Activated T-helper 1 cell treated with anti-CD3 and anti-CD28 coated beads, Interleukin-2, amount 50 U/mL, for 16 hours (primary cell): ENCODE measurements at places on chromosomes 3 and 15.

DNA sequence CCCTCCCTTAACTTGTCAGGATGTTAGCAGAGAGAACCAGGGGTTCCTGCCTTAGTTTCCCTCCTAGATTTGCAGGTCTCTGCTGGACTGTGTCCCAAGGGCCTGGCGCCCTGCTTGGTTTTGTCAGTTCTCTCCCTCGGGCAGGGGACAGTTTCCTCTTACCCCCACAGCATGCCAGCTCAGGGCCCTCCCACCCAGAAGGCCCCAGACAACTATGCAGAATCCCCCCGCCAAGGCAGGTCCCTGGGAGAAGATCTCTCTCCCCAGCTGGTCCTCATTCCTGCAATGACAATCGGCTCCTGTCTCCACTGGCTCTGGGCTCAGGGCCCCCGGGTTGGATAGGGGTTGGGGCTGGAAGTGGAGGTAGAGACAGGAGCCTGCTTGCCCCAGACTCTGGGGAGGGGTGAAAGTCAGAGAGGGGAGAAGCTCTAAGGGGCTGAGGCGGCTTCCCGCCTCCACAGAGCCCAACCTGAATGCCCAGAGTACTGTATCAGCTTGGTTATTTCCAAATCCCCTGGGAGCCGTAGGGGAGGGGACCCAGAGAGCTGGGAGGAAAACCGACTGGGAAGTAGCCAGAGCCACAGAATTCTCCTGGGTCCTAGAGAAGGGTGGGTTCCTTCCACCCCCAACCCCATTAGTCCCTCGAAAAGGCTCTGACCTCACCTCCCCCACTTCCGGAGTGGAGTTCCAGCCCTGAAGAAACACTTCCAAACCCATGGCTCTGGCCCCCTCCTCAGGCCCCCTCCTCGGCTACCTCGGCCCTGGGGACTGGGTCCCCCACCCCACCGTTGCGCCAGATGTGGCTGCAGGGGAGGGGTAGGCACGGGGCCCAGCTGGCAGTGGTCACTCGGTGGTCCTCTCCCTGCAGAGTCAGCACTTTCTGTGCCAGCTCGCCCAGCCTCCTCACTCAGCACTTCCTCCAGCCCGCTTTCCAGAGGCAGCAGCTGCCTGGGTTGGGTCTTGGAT, 3.8 kb upstream of the LOXL1 start:
- DNase-seq: no peak

DNA sequence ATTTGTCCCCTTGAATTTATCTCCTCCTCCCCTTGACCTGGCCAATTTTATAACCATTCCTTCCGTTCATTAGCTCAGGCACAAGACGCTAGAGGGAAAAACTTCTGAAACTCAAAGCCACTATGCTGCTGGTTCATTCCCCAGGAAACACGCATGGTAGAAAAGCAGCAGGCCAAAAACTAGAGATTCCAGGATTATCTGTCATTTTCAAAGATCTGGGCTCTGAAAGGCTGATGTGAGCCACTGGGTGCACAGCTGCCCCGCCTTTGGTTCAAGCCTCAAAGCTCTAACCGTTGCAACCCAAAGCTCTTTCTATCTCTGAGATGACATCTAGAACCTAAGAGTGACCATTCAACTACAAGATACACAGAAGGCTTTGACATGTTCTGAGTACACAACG, 6.1 kb downstream of the ANP32A start:
- no peak for DNase-seq

DNA sequence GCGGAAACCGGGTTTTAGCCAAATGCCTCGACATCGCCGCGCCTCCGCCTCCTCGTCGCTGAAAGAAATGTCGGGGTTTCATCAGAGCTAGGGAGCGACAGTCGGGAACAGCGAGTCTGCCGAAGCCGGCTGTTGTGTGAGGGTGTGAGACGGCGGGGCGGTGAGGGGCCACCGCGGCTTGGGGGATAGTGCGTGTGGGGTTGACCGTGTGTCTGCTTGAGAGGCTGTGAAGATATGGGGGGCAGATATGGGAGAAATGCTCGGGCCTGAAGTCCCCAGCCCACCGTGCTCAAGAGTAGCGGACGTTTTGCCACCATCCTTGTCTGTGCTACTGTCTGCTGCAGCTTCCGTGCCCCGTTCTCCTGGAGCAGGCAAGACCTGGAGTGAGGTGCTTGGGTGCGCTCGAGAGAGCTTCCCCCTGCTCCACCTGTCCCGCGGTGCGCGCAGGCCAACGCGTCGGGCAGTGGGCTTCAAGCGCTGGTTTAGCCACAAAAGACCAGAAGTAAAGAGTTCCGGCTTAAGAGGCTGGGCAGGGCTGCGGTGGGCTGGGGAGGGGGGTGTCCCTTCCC, 716 bp upstream of the ISLR2 start:
- DNase-seq: no peak

DNA sequence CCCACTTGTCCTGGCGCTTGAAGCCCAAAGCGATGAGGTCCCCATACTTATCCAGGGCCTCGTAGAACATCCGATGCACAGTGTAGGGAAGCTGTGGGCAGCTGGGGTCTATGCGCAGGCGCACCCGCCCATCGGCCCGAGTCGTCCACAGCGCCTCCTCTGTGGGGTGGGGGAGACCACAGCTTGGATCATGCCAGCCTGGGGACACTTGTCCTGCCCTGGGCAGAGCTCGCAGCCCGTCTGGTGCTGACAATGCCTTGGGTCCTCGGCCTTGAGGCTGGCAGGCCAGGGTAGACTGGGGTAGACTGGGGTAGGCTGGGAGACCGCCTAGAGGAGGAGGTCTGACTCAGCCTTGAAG, 39.8 kb downstream of the ACSBG1 start:
- DNase-seq: no peak

DNA sequence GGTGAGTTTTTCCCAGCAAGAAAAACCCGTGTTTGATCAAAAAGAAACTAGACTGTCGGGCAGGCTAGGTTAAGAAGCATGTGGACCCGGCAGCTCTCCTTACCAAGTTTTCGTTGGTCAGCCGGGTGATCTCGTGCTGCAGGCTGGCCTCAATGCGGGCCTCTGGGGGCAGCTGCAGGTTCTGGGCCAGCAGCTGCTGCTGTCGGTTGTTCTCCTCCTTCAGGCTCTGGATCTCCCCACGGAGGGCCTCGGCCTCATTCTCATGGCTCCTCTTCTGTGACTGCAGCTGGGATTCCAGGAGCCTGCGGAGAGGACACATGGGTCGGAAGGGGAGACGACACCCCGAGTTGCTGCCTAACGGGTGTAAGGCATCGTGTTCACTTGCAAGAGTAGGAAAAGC, 44.5 kb upstream of the MYO5C start:
- DNase-seq: no peak

DNA sequence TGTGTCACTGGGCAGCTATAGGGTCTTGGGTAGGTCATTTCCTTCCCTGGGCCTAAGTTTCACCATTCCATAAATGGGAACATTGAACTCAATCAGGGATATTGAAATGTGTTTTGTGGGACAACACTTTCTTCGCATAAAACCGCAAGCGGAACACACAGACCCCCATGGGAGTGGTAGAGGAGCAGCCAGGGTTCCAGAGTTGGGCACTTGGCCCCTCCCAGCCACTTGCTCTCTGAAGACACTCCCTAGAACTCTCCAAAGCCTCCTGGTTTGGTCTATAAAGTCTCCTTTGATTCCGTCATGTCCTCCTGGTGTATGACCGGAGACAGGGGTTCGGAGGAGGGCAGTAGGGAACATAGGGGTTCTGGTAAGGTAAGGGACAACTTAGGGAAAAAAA, 271.7 kb downstream of the UACA start:
- DNase-seq: no peak

DNA sequence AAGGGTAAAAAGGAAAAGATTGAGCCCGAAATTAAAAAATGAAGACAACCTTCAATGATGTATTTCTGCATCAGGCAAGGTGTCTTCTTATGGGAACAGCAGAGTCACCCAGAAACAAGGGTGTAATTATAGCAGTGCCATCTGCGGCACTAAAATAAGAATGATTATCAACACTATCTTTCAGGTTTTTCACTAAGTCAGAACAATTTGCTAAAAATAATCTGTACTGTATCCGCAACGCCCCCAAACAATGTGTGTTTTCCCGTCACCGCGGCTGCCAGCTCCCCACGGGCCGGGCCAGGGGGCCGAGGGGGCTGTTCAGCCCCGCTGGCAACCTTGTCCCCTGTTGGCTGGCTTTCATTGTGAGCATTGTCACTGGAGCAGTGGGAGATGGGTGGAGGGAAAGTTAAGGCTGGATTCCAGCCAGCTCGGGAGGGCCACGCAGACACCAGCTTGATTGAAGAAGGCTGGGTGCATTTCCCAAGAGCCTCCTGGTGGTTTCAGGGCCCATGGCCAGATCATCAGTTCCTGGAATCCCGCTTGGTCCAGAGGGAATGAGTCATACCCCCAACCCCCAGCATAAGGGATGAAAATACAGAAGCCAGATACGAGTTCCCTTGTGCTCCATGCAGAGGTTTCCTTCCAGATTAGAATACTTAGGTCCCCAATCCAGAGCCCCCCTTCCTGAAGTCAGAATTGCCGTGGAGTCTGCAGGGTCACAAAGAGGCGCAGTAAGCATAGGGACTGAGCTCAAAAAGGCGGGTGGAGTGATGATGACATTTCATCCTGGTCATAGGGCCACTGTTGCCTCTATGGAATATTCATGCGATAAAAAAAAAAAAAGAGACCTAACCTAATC, 90.2 kb upstream of the KLF13 start:
- DNase-seq: no peak

DNA sequence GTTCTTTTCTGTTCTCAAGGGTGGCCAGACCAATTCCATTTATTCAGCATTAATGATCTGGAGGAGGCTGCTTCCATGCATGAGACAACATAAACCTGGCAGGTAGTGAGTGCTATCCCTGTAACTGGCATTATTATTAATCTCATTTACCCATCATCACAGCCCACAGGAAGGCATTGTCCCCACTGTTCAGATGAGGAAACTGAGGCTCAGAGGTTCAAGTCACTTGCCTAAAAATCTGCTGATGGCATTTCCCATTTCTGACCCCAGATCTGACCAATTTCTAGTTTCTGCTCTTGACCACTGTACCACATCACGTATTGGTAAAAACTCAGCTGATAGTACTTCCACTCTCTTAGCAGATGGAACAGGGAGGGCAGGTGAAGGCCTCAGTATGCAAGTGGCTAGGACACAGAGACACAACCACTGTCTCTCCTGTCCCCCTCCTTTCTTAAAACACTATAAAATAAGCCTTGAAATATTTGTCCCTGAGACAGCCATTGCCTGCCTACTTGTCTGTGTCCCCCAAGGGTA, 36.1 kb downstream of the TRANK1 start:
- DNase-seq: no peak

GRCh38 chr3:124926426-124927101, 8.0 kb downstream of the MUC13 start:
- DNase-seq: no peak

- no peak for DNase-seq
Measured at GRCh38 chr3:178308771-178309170, 227.5 kb upstream of the KCNMB2 start.

DNA sequence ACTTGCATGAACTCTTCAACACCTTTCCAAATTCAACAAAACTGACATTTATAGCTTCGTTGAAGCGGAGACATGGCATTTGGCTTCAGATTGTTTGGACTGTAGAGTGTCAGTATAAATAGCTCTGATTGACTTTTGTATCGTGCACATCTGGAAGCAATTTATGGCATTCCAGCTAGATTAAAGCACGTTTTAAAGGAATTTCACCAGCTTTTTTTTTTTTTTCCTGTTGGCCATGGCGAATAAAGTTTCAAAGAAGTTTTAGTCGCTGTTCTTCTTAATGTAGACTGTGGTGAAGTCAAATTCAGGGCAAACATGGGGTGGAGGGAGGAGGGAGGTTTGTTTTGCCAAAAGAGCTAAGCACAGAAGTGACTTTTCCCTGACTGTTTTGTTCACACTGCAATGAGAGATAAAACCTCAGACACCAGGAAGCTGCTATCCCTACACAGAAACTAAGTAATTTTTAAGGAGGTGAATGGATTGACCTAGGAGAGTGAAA, 391.0 kb upstream of the RARB start:
- no peak for DNase-seq
